ENCODE measurements at places on chromosomes 2 and 18. TPM values are rescaled to one million over a fixed set of nuclear protein-coding genes. Genes with fewer than 3 reads are reported as not detected.

DNA sequence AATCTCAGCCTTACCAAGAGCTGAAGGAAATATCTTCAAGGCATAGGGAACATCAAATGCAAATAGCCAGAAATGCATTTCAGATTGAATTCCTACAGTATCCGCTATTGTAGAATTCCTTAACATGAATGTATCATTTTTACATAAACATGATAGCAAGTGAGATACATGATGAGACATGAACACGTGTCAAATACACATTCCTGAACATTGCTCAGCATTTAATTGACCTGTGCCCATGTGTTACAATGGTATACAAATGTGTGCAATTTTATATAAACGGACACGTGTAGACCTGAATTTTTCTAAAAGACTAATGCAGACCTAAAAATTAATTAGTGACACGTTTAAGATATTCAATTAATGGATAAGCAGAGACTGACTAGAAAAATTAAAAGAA lies 133.0 kb upstream of the TLK1 start:
- no peak for DNase-seq

DNA sequence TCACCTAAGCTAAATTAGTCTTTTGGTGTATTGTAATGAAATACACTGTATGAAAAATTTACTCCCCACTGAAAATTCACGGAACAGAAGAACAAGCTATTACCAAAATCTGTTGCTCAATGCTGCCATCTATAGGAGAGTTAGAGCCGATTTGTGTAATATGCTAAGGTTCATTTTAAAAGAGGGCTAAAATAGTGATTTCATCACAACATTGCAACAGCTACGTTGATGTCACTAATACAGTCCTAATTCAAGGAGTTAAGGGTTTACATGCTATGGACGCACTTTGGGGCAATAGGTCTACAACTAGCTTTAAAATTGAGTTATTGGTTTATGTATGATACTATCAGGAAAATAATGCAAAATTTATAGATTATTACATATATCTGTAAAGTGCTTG lies 3.0 kb upstream of the IRS1 start:
- no peak for DNase-seq

- DNase-seq: no peak
These were observed 41.2 kb downstream of the CYRIA start for GRCh38 chr2:16624436-16624780.

IL18R1 gene
- 5.1 TPM for total RNA-seq

B4GALT6 gene
- total RNA-seq: 10.2 TPM

Data from right cardiac atrium (tissue), 5 donors.